CD8-positive, alpha-beta T cell (primary cell): ENCODE measurements at places on chromosomes 5 and 9.

GRCh38 chr5:78016863-78017529, 240.9 kb upstream of the TBCA start:
- no peak for DNase-seq

- no peak for DNase-seq
These were observed 161.3 kb downstream of the YIPF5 start for GRCh38 chr5:144009116-144009515.

DNA sequence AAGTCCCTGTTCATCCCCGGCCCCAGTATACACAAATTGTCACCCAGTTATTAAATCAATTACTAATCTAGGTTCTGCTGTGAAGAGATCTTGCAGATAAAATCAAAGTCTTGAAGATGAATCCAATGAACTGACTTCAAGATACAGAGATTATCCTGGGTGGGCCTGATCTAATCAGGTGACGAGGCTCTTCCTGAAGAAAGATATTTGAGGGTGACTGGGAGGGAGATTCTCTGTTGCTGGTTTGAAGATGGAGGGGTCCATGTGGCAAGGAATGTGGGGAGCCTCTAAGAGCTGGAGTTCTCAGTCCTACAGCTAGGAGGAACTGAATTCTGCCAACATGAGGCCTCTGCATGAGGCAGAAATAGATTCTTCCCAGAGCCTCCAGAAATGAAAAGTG, 36.1 kb upstream of the ICE1 start:
- no peak for DNase-seq

- no peak for DNase-seq
These were observed 64.5 kb downstream of the PRR16 start for GRCh38 chr5:120528609-120529008.

DNA sequence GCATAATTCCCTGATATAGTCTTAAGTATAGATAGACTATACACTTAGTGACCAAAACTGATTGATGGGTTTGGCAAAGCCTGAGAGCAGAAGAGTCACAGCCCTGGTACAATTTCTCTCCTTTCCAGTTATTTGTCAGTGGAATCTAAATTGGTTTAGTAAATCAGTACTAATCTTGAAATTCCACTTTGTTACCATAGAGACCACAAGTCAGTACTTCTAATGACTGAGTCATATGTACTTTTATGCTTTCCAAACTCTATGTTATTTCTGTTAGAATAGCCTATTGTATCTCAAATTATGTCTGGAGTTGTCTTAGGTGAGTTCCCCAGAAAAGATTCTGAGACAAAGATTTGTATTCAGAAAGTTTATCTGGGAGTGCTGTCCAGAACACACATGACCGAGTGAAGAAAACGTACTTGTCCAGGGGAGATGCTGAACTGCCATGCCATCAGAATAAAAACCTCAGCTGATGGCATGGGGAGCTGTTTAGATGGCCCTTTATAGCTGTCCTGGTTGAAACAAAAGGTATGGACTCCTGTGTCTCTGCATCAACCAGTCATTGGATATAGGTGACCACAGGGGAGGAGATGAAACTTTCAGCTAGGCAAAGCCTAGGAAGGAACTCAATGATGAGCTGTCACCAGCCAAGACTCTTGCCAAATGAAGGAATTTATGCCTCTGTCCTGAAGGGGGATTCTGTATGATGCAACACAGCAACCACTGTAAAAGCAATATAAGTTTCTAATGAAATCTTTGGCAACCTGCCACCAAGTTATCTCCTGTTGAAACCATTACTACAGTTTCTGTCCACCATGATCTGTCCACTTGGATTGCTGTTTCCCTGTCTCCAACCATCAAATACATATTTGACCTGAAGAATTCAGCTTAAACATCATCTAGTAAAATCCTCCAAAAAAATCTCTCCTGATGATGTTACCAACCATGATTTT, 18.0 kb upstream of the SMC2 start:
- no peak for DNase-seq

DNA sequence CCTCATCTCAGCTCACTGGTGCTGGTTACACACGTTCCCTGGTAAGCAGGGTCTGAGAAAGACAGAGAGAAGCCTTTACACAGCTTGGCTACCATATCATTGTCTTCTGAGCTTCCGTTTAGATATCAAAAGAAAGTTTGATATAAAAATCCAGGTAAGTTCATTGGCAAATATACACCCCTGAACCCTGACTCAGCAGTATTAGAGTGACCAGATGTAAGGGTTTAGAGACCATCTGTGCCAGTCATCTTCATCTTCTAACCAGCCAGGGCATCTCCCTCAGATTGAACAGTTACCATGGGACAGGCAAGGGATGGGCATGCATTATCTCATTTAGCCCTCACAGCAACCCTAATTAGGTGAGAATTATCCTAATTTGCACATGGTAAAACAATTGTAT, 232.1 kb downstream of the MED10 start:
- no peak for DNase-seq

DNA sequence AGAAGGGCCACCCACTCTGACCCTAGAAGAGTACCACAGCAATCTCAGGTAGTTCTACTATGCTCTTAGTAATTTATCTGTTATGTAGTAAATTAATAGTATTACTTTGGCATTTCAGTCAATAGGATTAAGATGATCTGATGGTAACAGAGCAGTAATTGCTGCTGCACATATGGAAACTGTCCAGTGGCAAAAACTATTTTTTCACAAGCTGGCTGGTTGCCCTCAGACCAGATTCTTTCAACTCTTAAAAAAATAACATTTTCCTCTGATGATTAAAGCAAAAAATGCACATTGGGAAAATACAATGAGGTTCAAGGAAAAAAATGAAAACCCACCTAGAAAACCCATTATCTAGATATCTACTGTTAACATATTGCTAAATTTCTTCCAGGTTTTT, 19.7 kb downstream of the GLRA1 start:
- no peak for DNase-seq
